ENCODE measurements at places on chromosomes 5 and 9.

DNA sequence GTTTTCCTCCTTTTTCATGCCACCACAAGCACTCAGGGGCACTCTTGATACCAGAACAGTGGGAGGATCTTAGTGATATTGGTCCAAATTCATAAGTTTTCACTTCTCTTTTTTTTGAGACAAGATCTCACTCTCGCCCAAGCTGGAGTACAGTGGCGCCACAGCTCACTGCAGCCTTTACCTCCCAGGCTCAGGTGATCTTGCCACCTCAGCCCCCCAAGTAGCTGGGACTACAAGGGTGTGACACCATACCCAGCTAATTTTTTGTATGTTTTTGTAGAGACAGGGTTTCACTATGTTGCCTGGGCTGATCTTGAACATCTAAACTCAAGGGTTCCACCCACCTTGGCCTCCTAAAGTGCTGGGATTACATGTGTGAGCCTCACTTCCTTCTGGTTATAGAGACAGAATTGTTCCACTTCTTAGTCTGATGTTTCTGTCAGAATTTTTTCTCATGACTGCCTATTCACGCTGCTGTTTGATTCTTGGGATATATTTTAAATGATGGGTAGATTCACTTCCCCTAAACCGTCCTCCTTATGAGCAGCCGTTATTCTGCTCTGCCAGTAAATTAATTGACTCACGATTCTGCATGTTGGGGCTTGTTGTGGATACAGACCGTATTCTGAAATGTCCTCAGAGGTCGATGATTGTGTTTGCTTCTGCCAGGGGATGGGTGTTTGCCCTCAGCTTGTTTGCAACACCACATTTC lies 30.8 kb downstream of the MTAP start:
- DNase-seq, result no peak

DNA sequence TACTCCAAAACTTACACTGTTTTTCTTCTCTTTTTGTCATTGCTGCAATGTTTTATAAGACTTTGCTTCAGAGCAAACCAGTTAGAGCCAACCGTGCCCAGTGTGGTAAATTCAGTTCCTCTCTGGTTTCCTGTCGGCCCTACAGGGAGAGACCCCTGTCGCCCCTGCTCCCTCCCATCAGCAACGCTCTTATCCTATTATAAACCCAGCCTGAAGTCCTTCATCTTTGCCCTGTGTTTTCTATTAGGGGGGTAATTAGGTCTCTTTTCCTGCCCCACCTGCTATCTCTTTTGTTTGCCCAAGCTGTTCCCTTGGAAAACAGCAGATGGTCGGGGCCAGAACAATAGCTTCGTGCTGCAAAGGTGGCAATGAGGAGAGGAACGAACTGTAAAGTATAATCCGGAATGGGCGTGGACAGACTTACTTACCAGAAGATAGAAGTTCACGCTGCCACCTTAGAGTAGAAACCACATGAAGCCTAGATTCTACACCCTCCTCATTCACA lies 21.4 kb upstream of the OTULINL start:
- DNase-seq, result no peak

DNA sequence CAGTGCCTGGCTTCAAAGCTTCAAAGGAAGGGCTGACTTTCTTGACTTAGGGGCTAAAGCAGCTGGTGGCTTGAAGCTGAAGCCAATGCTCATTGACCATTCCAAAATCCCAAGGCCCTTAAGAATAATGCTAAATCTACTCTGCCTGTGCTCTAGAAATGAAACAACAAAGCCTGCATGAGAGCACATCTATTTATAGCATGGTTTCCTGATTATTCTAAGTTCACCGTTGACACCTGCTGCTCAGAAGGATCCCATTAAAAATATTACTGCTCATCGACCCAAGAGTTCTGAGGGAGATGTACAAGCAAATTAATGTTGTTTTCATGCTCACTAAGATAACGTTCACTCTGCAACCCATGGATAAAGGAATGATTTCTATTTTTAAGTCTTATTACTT lies 6.7 kb downstream of the TMEM174 start:
- DNase-seq, result no peak

GRCh38 chr9:75096796-75097195 lies 8.5 kb downstream of the OSTF1 start:
- no peak for DNase-seq

GRCh38 chr5:24428345-24428744 lies 216.4 kb downstream of the CDH10 start:
- no peak for DNase-seq

GRCh38 chr5:147567917-147568598 lies 58.2 kb upstream of the DPYSL3 start:
- no peak for DNase-seq

DNA sequence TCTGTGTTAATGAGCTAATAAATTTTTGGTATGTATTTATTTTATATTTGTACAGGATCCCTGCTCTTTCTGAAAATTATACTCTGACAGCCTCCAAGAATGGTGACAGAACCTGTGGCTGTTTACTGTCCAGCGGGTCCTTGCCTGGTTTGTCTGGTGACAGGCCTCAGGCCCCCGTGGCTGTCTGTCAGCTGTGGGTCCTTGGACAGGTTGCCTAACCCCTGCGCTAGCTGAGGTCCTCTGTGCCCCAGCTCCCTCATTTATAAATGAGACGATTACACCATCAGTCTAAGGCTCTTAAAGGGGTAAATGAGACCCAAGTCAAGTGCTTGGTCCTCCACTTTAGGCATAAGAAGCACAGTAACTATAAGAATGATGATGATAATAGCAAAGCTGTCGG lies 125.1 kb upstream of the COL5A1 start:
- no peak for DNase-seq

DNA sequence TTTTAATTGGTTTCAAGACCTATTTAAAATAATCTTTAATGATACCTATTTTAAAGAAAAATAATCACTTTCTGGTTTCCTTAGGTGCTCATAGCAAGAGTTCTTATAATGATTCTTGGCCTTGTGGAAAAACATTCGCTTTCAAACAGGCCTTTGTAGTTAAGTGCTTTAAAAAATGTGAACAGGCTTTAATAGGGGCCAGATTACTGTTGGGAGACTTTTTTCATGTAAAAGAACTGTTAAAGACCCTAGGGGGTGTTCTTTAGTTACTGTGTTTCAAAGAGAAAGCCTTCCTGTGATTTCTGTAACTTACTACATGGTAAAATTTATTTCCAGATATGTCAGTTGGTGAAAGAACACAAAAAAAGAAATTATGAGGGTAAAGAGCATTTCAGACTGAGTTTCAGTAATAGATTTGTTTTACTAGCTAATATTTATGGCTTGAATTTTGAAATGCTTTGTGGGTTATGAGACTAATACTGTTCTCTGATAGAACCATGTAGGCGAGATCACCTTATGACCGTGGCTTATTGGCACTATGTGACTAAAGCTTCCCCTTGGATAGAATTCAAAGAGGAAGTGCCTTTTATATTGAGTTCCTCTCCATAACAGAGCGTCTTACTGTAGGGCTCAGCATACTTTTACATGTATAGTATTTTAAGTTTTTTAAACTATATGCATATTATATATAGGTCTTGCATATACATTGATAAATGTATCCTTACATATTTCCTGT lies 70.7 kb downstream of the CSNK1G3 start:
- no peak for DNase-seq

- DNase-seq, result no peak
Measured at GRCh38 chr9:112355427-112355897, 22.0 kb upstream of the PTBP3 start.

GRCh38 chr9:21121079-21121478 lies 20.6 kb downstream of the IFNW1 start:
- no peak for DNase-seq

DNA sequence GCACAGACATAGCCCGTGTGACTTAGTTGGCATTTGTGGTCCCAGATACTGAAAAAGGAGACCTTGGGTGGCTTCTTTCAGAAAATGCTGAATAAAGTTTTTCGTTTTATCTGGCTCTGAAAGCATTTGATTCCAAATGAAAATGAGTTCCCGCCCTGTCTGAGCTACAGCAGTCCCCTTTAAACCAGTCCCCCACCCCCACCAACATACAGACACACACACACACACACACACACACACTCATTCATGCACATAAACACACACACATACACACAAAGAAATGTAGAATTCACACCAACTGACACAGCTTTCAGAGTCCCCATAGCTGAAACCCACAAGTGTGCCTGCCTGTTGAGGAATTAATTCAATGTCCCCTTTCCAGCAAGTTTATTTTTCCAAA lies 97.0 kb upstream of the SMARCA2 start:
- no peak for DNase-seq

- no peak for DNase-seq
Measured at GRCh38 chr9:132739710-132740310, 69.5 kb downstream of the GTF3C4 start.

DNA sequence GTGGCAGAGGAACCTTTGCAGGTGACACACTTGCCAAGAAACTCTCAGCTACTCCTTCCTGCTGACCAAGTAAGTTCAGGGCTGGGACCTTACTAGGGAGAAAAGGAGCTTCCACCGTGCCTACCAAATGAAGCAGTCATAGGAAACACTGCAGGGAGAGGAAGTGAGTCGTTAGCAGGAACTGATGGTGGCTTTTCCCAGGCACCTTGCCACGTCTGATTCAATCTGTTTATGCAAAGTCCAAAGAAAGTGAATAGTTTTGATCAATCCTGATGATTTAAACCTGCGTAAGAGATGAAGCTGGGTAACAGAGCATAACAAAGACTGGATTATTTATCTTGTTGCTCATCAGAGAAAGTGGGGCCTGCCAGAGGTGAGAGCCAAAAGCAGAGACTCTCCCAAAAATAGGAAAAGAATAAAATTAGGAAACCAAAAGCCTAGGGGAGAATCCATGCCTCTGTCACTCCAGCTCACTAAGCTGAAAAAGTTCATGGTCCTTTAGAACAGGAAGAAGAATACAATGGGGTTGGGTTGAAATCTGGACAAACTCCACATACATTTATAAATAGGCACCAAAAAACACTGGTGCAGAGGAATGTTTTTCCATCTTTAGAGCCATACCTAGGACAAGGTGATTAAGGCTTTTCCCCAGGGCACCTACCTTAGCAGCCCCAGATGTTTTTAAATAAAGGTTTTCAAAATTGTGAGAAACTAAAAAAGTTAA lies 9.3 kb upstream of the PFDN1 start:
- DNase-seq, result no peak

- no peak for DNase-seq
Measured at GRCh38 chr5:91106842-91107511, 276.1 kb downstream of the ARRDC3 start.

DNA sequence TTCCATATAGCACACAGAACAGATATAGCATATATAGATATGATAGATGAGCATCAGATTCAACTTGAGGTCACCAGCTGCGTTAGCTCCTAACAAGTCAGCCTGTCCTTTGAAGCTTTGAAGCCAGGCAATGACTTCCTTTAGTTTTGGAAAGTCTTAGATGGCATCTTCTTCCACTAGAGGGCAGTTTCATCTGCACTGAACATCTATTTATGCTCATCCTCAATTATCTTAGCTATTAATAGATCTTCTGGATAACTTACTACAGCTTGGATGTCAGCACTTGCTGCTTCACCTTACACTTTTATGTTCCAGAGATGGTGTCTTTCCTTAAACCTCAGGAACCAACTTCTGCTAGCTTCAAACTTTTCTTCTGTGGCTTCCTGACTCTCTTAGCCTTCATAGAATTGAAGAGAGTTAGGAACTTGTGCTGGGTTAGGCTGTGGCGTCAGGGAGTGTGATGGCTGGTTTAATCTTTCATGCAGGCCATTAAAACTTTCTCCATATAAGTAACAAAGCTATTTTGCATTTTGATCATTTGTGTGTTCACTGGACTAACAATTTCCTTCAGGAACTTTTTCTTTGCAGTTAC lies 1401.4 kb downstream of the EFNA5 start:
- no peak for DNase-seq

DNA sequence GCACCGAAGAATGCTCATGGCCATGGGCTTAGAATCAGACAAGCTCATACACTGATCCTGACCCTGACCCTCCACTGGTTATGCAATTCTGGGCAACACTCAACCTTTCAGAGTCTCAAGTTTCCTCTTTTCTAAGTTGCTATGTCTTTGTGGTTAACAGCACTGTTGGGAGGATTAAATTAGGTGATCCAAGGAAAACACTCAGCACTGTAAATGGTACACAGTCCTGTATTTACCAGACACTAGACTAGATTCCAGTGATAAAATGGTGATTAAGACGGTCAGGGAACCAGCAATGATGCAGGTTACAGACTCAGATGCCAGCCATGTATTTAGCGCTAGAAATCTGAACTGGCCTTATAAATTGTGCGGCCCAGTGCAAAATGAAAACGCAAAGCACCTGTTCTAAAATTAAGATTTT lies 8.1 kb downstream of the ARL15 start:
- DNase-seq, result no peak

DNA sequence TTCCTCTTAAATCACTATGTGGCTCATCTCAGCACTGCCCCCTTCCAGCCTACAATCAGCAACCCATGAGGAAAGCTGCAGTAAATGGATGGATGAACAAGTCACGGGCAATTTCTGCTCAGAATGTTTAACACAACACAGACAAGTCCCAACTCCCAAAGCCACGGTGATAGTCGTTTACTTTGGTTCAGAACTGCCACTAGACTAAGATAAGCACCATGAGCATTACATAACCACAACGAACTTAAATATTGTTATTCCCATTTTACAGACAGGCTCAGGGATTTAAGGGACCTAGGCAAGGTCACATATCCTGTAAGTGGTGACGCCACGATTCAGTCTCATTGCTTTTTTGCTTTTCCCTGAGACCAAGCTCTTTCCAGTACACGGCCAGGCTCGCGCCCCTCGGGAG lies 2.0 kb upstream of the SMIM27 start:
- DNase-seq, result no peak

- no peak for DNase-seq
Measured at GRCh38 chr5:133222979-133223378, 171.2 kb downstream of the HSPA4 start.

DNA sequence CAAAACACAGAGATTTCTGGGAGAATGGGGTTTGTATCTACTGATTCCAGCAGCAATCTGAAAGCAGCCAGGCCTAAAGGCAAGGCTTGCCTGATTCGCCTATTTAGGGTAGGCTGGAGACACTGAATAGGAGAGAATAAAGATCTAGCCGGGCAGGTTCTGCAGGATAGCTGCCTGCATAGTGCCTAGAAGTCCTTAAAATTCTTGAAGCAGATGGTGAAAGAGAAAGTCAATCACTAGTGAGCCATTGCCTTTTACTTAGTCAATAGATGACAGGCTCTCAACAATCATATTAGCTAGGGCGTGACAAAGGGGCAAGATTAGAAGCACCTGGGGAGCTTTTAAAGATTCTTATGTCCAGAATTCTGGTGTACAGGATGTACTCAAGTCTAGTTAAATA lies 522.7 kb downstream of the HTR1A start:
- no peak for DNase-seq

DNA sequence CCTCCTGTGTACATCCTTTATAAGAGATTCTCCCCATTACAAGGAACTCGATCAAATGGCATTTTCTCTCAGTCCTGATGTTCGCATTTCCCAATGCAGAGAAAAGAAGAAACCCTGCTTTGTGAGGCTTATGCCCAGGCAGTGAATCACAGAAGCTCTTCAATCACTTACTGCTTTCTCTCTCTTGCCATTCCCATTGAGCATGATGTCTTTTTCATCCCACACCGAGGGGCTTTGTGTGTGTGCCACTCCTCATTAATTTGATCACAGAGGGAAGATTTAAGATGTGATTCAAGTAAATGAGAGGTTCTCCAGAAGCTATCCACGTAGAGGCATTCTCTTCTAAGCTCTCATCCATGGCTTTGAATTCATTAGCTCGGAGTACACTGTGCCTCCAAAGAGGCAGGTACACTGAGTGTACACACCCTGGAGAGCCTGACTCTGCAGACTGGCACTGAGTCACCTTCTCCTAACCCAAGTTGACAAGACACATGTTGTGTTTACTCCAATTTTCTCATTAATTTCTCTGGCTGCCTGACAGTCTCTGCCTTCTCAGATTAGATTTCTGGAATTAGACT lies 45.4 kb downstream of the MFAP3 start:
- no peak for DNase-seq

Data from stimulated activated CD8-positive, alpha-beta memory T cell treated with anti-CD3 and anti-CD28 coated beads, Interleukin-7, amount 100 ng/mL, for 1 hour (primary cell).